NCI-H1930 (cell line): ENCODE measurements at places on chromosomes 6 and 20.

DNA sequence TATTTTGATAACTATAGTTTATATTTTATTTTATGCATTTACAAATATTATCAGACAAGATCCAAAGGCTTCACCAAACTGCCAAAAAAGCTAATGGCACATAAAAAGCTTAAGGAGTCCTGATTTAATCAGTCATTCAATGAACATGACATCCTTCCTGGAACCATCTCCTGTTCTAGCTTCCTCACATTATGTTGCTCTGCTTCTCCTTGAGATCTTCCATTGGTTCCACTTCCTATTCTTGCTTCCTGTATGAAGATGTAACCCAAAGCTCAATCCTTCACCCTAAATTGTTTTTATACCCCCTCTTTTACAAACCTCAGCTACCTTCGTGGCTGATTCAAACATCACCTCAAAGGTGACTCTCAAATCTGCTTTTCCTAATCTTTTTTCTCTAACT is 4.5 kb upstream of the BRD2 start:
- DNase-seq: no peak

- no peak for DNase-seq
These were observed 84.2 kb downstream of the EZR start for GRCh38 chr6:158735009-158735408.

- DNase-seq: no peak
These were observed 58.2 kb downstream of the DCBLD1 start for GRCh38 chr6:117540670-117541069.

GRCh38 chr6:38533064-38533463 is 106.7 kb downstream of the BTBD9 start:
- DNase-seq: no peak

DNA sequence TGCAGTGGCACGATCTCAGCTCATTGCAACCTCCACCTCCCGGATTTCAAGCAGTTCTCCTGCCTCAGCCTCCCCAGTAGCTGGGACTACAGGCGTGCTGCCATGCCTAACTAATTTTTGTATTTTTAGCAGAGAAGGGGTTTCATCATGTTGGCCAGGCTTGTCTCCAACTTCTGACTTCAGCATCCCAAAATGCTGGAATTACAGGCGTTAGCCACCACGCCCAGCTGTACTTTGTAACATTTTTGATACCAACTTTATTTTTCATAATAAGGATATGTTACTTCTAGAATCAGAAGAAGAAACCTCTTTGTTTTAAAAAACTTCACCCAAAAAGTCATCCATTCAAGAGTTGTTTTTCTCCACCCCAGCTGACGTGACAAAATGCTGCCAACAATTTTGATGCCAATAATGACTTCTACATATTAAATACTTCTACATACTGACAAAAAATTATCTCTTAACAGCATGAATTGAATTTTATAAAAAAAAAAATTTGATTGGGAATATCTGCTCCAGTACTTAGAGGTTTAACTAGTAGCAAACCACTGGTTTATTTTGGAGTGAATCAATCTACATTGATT is 22.5 kb upstream of the PRIM2 start:
- DNase-seq: no peak

DNA sequence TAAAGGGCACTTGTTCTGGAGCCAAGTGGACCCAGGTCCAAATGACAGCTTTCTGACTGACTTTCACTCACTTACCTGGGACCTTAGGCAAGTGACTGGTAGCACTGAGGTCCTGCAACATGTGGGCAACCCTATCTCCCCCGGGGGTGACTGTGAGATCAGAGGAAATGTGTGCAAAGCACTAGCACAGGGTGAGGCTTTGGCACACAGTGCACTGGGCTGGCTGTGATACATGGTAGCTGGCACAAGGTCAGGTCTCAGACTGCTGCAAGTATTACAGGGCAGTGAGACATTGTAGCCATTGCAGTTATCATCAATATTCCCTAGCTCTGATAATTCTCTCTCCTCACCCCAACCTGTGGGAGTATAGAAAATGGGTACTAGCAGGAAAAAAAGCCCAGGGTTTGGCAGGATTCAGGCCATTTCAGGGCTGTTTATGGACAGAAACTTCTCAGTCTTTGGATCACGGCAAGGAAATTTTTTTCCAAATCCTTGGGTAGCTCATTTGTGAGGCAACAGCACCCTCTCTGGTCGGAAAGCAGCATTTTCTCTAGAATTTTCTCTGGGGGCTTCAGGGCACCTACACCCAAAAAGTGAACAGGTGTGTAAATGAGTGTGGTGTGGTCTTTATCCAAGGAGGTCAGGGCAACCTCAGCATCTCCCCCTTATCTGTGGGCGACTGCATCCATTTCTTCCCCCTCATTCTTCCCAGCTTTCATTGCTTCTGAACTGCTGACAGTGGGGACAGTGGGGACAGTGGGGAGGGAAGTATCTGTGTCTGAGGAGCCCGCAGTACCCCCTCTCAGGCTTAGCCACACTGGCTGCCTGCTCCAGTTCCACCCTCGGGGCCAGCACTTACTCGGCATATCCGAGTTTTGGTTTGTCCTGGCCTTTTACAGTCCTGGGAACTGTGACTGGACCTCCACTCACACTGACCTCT is 148.7 kb upstream of the PHACTR3 start:
- DNase-seq: no peak

DNA sequence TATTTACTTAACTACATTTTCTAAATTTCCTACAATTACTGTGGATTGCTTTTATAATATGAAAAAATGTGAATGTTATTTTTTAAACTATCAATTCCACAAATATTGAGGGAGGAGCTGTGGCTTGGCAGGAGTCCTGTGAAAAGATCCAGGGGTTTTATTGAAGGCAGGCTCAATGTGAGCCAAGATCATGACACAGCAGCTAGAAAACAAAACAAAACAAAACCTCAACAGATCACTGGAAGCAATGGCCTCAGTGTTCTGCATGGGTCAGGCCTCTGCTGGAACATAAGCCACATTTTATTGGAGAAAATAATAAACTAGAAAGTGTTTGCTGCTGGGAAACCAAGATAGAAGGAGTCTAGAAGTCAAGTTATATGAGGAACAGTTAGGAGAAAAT is 19.4 kb upstream of the RCAN2 start:
- DNase-seq: no peak

- DNase-seq: no peak
These were observed 7.7 kb upstream of the C20orf203 start for GRCh38 chr20:32681175-32682084.

- no peak for DNase-seq
These were observed 29.2 kb upstream of the SSR1 start for GRCh38 chr6:7341989-7342742.

GRCh38 chr6:133012774-133013173 is 198.4 kb downstream of the RPS12 start:
- no peak for DNase-seq

GRCh38 chr6:6414931-6415330 is 94.5 kb upstream of the F13A1 start:
- DNase-seq: no peak

GRCh38 chr20:9485614-9486340 is 28.6 kb upstream of the LAMP5 start:
- no peak for DNase-seq

DNA sequence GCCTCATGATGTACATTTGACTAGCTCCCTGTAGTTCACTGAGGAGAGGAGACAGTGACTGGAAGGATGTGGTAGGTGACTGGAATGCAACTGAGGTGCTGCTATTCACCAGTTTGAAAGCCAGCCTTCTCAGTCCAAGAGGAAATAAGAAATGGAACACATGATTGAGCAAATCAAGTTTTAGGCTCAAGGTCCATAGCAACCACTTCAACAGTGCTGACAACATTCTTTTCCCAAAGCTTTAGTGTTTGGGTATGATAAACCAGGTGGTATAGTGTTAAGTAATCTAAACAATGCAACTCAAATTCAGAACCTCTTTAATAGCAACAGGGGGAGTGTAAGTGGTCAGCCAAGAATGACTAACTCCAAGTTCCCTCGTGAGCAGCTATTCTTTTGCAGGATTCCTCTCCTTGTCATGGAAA is 9.2 kb downstream of the ZHX3 start:
- no peak for DNase-seq

GRCh38 chr6:20416567-20417345 is 15.1 kb downstream of the E2F3 start:
- DNase-seq: no peak

- no peak for DNase-seq
These were observed 37.1 kb downstream of the OTOR start for GRCh38 chr20:16785226-16785625.

GRCh38 chr6:130367767-130368166 is 1.9 kb downstream of the TMEM200A start:
- DNase-seq: peak; percentile 15

- no peak for DNase-seq
These were observed 23.9 kb upstream of the SMIM13 start for GRCh38 chr6:11069760-11070159.

DNA sequence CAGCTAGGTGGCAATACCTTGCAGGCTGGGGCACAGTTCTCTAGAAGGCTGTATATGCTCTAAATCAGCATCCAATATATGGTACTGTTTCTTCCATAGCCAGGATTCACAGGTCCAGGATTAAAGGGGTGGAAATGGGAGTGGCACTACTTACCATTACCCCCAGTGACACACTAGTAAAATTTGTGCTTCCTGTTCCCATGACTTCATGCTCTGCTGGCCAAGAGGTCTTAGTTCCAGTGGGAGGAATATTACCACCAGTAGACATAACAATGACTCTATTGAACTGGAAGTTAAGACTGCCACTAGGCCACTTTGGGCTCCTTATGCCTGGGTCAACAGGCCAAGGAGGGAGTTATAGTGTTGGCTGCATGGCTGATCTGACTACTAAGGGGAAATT is 174.3 kb upstream of the TNFAIP3 start:
- DNase-seq: no peak

- DNase-seq: no peak
These were observed 307.1 kb downstream of the GRIK2 start for GRCh38 chr6:101700655-101701054.

GRCh38 chr20:10362674-10363073 is 71.3 kb downstream of the MKKS start:
- no peak for DNase-seq

- DNase-seq: no peak
These were observed 31.9 kb downstream of the HIVEP2 start for GRCh38 chr6:142913036-142913510.

GRCh38 chr6:167396659-167397490 is 72.0 kb downstream of the TTLL2 start:
- DNase-seq: no peak

DNA sequence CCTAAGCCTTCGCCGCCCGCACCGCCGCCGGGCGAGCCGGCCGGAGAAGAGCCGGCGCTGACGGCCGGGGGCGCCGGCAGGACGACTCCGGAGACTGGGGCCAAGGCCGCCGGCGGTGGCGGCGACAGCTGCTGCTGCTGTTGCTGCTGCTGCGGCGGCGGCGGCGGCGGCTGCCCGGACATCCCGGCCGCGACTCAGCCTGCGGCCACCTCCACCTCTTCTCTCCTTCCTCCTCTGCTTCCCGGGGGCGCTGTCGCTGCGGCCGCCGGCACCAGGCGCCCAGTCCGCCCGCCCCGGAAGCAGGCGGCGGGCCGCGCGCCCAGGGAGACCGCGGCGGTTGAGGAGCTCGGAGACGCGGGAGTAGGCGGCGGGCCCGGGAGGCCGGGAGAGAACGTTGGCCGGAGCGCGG is 307 bp downstream of the RANBP9 start:
- no peak for DNase-seq

GRCh38 chr6:17565399-17565798 is 34.7 kb upstream of the FAM8A1 start:
- DNase-seq: no peak

GRCh38 chr6:37865504-37865903 is 46.0 kb downstream of the ZFAND3 start:
- DNase-seq: no peak

- DNase-seq: peak; percentile 79
These were observed 601.2 kb upstream of the ARID1B start for GRCh38 chr6:156175971-156176421.

DNA sequence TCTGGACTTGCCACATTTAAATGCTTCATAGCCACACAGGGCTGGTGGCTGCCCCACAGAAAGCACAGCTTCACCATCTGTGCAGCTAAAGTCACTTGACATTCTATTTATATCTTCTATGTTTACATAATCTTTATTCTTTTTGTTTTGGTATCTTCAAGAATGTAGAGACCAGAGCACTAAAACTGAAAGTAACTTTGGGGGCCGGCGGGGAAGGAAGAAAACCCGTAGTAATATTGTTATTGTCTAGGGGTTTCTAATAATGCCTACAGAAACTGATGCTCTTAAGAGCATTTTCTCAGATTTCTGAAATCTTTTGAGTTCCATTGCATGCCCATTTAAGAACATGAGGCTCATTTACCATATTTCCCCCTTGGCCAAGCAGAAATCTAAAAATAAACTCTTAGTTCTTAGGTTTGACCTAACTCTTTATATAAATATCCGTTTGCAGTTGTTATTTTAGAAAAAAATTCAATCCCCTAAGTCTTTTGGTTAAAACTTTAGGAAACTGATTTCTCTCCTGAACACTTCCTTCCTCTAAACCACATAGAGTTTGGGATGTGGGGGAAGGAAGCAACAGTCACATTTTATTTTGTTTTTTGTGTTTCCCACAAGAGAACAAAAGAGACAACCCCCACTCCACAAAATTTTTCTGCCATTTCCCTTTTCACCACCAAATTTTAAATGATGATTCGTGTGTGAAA is 207.6 kb downstream of the OGFRL1 start:
- DNase-seq: no peak

- no peak for DNase-seq
These were observed 673.6 kb downstream of the CD109 start for GRCh38 chr6:74369556-74369993.

DNA sequence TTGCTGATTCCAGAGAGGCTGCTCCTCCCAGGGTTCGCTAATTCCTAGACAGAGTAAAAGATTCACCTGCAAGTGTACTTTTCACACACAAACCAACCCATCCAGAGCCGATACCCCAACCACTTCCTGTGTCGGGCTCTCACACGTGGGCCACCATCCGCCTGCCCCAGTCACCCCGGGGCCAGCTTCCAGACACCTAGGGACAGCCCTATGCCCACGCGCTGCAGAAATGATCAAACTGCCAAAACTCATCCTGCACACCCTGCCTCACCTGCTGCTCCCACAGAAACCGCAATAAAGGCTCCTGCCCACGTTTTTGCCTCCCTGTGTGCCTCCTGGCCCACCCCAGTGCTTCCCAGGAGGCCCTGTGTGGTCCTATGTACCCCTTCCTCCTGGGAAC is 59.5 kb downstream of the PSMG4 start:
- no peak for DNase-seq
